NCI-H1105 (cell line): ENCODE measurements at places on chromosomes 6 and 20.

GRCh38 chr6:167580619-167580911 lies 246.1 kb upstream of the AFDN start:
- no peak for DNase-seq

GRCh38 chr6:22699151-22699550 lies 129.8 kb downstream of the HDGFL1 start:
- DNase-seq: no peak

DNA sequence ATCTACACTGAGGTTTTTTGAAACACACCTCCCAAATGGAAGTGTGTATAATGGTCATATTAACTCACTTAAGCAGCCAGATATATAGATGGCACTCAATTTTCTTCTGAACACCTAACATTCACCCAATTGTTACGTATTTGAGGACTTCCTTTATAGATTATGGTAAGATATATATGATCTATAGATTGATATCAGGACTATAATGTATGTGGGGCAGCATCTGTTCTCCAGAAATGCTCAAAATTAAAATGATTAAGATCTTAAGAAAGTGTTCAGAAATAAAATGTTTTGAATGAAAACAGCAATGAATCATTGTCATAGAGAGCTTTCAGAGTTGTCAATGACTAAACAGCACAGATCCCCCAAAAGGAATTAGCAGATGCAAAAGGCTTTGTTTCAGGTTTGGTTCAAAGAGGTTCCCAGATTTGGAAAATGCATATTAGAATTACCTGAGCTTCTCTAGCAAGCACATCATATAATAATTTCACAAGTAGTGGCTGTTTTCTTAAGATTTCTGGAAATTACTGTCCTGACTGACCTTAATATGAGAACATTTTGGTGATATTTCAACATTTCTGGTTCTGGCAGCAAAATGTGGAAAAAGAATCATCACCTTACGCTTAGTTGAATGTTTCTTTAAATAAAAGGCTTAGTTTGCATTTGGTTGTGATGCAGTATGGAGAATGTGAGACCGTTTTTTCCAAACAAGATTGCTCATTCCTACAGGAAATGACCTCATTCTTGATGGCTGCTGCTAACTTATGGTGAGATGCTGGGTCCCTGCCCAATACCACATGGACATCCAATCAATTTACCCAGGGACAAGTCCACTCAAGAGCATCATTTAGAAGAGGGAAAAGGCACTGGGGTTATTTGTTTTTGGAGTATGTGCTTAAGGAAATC lies 31.5 kb downstream of the TRAF3IP2 start:
- DNase-seq: no peak

- DNase-seq: no peak
Measured at GRCh38 chr6:113102761-113103160, 754.4 kb upstream of the MARCKS start.

DNA sequence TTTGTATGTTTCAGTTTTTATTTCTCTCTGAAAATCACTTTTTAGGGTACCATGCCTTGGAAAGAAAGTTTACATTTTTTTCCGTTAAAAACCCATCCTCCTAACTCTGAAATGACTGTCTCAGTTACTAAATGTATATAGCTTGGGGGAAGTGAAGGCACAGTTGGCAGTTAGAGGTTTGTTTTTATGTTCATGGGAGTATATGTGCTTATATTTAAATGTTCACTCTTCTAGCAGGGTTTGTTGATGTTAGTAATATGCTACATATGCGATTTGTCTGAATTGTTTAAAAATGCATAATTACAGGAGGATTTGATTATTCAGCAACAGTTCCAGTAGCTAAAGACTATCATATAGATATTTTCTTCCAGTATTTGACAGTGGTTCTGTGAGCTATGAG lies 31.1 kb downstream of the CDKAL1 start:
- no peak for DNase-seq

- no peak for DNase-seq
Measured at GRCh38 chr6:108039681-108040080, 34.9 kb downstream of the OSTM1 start.

DNA sequence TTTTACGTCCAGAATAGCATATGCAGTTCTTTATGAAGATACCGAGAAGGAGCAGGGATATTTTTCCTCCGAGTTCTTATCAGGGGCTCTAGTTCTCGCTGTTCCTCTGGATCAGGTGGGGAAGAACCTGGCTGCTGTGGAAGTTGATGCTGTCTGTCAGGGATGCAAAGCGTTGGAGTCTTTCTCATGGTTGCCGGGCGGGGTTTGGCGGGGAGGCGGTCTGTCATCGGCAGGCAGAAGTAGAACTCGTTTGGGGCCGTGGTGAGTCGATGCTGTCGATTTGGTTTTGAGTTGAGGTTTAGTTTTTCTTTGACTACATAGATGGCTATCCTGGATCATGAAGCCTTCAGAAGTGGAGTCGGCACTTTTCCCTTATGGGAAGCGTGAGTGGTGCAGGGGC lies 691.2 kb downstream of the QKI start:
- DNase-seq: no peak

DNA sequence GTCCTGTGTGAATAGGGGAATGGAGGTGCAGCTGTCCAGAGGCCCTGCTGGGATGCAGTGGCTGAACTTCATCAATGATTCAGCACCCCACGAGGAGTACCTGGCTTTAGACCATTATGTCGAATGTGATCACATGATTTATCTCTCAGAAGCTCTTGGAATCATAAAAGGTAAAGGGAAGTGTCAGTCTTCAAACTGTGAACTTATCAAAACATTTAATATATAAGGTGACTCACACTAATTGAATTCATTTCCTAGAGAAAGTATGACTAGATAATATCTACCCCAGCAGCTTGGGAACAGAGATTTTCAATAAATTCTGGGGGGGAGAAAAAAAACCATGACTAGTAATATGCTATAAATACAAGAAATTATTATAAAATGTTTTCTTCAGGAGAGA lies 29.5 kb downstream of the ALDH8A1 start:
- no peak for DNase-seq
